ENCODE measurements at places on chromosomes 11 and 22. TPM values are rescaled to one million over a fixed set of nuclear protein-coding genes. Genes with fewer than 3 reads are reported as not detected.
A peak's percentile ranks its signal among the peaks of the same experiment; 100 is the strongest.

Gene OR52E8
- not detected for total RNA-seq

Gene TBX10
- not detected for total RNA-seq

Gene SHISAL1
- 0.22 TPM for total RNA-seq

Gene OSM
- total RNA-seq = 2.7 TPM

Gene FOLR1
- not detected for total RNA-seq

Gene OR8B4
- total RNA-seq = not detected

DNA sequence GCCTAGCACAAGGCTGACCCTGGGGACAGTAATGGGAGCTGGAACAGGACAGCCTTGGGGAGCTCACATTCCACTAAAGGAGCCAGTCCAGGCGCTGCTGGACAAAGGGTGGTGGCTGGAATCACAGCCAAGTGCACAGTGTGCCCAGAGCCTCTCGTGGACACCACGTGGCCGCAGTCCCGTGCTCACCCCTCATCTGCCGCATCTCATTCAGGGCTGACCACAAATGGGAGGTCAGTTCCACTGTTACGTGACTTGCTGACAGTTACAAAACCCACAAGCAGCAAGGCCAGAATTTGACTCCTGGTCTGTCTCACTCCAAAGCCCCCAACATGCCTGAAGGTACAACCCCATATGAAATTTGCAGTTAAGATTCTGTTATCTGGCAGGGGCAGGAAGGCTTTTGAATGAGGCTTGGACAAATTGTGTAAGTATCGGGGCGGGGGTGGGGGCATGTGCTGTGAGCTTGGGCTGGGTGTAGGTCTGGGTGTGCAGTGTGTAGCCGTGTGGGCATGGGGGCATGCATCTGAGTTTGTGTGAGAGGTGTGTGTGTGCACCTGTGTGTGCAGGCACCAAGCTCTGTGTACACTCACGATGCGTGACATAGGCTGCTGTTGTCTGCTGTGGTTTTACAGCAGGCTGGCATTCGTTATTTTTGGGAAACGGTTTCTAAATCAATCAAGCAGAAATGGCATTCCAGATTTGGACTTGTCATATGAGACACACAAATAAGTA is 301.7 kb downstream of the BRD1 start:
- no peak for DNase-seq
- no peak overlapping the region for H3K4me3 ChIP-seq
- no peak overlapping the region for H3K27ac ChIP-seq
- no peaks in the 10 kb centered on the region for H3K36me3 ChIP-seq
- H3K4me1 ChIP-seq = no peaks in the 10 kb centered on the region

DNA sequence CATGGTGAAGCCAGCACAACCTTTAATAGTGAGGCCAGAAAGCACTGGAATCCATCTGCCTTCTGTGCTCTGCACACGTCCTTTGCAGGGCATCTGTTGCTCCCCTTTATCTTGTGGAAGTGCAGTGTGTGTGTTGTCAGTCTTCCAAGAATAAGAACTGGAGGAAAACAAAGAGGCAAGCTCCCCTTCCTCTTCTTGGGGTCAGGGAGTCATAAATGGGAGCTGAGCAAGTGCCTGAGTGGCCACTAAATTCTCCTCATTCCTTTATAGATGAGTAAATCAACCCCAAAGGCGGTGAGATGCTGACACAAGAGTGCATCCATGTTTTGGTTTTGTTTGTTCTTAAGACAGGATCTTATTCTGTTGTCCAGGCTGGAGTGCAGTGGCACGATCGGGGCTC is 38.3 kb downstream of the WT1 start:
- H3K27me3 ChIP-seq = peaks cover 4% of the 10 kb centered on the region
- H3K27ac ChIP-seq = no peak overlapping the region
- H3K4me3 ChIP-seq = no peak overlapping the region

GRCh38 chr11:112499153-112499880 is 238.7 kb upstream of the PLET1 start:
- H3K27ac ChIP-seq = no peak overlapping the region
- H3K36me3 ChIP-seq = no peaks in the 10 kb centered on the region
- DNase-seq = no peak
- no peaks in the 10 kb centered on the region for H3K4me1 ChIP-seq

GRCh38 chr11:60763692-60764369 is 7.2 kb downstream of the MS4A15 start:
- H3K27ac ChIP-seq = no peak overlapping the region
- no peaks in the 10 kb centered on the region for H3K36me3 ChIP-seq
- H3K4me3 ChIP-seq = no peak overlapping the region
- no peak for DNase-seq
- peaks cover 23% of the 10 kb centered on the region for H3K27me3 ChIP-seq

GRCh38 chr22:43882122-43882767 is 9.6 kb downstream of the PNPLA5 start:
- H3K27ac ChIP-seq = no peak overlapping the region
- H3K27me3 ChIP-seq = no peaks in the 10 kb centered on the region
- H3K36me3 ChIP-seq = no peaks in the 10 kb centered on the region

- H3K4me1 ChIP-seq = peaks cover 67% of the 10 kb centered on the region
- peak; percentile 83 for DNase-seq
- peaks cover 35% of the 10 kb centered on the region for H3K36me3 ChIP-seq
- H3K27me3 ChIP-seq = no peaks in the 10 kb centered on the region
Measured at GRCh38 chr11:118908901-118909618, 16.7 kb downstream of the BCL9L start.

DNA sequence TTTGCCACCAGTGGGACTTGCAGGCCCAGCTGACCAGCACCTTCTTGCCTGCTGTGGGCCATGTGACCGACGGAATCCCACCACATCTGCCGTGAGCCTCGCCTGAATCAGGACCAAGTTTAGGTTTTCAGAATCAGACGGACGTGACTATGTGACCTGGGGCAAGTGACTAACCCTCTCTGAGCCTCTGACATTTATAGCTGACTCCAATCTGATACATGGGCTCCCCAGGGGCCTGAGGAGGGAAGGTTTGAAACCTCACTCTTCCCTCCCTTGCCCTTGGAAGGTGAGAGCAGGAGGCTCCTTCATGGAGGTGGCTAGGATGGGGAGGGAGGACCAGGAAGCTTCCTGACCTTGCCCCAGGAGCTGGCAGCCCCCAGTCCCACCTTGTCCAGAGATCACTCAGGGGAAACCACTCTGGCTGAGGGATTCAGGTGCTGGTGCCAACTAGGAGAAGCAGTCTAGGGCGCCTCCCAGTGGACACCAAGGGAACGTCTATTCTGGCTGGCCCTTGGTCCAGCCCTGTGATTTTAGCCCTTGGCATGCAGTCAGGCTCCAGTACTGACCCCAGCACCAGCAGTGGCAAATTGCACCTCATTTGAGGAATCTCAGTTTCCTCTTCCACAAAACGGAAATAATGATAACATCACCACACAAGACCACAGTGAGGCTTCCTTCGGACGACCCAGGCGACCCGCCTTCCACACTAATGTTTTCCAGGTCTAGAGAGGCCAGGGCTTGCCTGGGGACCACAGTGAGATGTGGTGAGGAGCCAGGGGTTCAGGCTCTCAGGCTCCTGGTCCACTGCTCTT is 47.2 kb upstream of the SYT7 start:
- H3K27me3 ChIP-seq = peaks cover 6% of the 10 kb centered on the region
- no peak overlapping the region for H3K4me3 ChIP-seq
- no peaks in the 10 kb centered on the region for H3K36me3 ChIP-seq
- H3K4me1 ChIP-seq = no peaks in the 10 kb centered on the region
- peak; percentile 26 for DNase-seq

DNA sequence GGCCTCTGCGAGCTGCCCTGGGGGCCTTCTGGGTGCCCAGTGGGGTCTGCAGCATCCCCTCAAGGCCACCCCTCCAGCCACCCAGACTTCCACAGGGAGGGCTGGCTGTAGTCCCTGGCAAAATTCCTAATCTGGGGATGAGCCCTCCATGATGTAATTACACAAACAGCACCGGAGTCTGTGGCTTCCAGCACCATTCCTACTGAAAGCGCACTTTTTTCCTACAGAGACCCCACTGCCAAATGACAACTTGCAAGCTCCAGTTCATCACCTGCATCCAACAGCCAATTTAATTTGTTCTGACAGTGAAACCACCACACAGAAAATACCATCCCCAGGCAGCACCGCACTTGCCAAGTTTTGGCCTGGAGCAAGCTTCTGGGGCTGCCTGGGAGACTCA is 70.4 kb downstream of the TRMU start:
- H3K36me3 ChIP-seq = no peaks in the 10 kb centered on the region
- H3K27ac ChIP-seq = no peak overlapping the region
- no peak for DNase-seq
- H3K4me1 ChIP-seq = no peaks in the 10 kb centered on the region
